NCI-H1417 (cell line): ENCODE measurements at places on chromosomes 11 and 22.

DNA sequence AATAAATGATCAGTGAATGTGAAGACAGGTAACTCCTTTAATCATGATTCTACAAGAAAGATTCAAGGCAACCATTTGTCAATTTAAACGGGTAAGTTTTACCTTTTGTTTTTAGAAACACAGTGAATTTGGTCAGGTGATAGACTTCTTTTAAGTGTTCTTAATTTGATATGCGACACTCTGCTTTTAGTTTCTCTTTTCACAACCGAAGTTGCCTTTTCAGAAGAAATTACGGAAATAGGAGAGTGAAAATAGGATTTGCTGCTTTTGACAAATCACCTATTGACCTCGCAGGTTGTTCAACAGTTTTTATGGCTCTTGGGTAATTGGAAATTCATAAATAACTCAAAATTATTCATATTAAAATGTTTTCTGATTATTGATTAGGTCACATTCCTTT lies 142.1 kb downstream of the CNTN5 start:
- DNase-seq: no peak

- DNase-seq: no peak
Measured at GRCh38 chr11:110777775-110778174, 65.5 kb upstream of the ARHGAP20 start.

- DNase-seq: no peak
Measured at GRCh38 chr22:43953988-43954785, 1.1 kb upstream of the SAMM50 start.

- DNase-seq: no peak
Measured at GRCh38 chr11:132888226-132888625, 644.1 kb downstream of the OPCML start.

DNA sequence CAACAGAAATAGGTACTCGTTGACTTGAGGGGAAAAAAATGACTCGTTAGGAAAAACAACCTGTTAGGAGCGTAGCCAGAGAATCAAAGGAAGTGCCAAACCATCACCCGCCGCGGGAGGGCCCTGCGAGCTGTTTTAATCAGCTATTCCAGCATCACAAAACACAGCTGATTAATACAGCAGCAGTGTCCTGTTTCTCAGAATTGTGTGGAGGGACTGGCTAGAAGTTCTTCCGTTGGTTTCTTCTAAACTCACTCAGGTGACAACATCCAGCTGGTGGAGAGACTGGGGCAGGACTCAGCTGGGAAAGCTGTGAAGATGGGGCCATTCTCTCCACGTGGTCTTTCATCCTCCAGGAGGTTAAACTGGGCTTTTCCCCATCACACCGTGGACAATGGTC lies 28.0 kb downstream of the HSPA8 start:
- no peak for DNase-seq

DNA sequence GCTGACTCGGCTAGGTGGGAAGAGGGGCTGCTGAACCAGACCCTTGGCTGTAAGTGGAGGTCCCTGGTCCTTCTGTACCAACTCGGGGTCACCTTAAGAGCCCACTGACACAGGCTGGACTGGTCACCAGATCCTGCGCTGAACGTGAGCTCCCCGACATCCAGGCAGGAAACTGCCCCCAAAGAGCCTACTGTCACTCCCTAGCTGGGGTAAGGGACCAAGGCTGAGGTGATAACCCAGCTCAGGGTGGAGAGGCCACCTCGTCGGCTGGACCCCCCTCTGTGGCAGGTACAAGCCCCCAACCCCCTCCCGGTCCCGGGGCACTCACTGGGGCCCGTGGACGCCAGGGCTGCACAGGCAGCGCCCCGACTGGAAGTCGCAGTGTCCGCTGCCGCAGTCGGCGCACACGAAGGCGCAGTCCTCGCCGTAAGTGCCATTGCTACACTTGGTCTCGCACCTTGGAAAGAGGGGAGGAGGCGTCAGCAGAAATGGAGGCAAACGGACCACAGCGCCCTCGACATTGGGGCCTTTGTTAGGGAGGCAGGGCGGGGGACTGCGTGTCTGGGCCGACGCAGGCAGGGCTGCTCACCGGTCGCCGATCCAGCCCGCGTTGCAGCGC lies 7.4 kb downstream of the SCARF2 start:
- no peak for DNase-seq

DNA sequence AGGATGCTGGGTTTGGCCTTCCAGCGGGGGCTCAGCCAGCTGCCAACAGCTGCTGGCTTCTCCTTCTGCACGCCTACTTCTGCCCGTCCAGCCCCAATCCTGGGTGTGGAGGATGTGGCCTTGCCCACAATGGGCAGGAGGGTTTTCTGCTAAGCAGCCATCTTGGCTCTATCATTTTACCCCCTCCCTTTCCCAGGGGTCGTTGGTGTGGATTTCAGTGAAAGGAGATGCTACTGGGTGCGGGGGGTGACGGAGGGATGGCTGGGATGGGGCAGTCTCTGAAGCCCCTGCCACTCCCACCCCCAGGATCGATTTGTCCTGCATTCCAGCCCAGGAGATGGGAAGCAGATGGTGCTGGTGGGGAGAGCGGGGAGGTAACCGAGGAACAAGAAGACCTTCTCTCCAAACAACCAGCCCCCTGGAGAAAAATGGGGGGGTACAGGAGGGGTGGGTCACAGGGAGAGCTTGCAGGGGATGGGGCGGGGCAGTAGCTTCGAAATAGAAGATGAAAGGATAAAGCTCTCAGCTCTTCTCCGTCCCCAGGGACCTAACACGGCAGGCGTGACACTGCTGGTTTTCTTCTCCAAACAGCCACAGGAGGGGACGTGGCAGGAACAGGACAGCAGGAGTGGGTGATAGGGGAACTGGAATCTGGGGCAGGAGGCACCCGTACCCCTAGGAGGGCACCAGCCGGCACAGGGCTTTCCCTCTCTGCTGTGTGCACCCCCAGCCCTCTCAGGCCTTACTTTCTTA lies 68.9 kb downstream of the NECTIN1 start:
- no peak for DNase-seq

DNA sequence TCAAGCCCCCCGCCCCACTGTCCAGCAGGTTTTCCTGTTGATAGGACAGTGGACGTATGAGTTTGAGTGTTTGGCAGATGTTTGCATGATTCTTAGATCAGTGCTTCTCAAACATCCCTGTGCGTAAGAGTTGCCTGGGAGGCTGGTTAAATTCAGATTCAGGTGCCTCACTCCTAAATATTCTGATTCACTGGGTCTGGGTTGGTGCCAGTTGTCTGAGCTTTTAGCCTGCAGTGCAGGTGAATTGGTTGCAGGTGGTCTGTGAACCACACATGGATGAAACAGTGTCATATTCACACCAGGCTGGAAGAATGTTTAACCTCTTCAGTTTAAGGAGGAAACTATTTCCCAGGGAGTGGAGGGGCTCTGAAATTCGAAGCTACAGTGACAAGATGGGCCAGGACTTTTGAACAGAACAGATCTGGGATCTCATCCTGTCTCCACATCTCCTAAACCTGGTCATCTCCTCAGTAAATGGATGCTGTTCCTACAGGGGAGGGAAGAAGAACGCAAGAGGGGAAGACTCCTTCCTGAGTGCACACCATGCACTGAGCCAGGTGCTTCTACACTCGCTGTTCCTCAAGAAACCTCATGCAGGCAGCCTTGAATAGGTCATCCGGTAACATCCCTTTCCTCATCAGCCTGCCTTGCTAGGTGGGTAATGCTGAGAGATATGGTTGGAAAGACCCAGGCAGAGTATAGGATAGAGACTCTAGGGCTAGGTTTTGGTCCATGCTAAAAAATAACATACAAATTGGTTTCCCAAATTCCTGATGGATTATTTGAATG lies 47.8 kb downstream of the TEAD1 start:
- no peak for DNase-seq

DNA sequence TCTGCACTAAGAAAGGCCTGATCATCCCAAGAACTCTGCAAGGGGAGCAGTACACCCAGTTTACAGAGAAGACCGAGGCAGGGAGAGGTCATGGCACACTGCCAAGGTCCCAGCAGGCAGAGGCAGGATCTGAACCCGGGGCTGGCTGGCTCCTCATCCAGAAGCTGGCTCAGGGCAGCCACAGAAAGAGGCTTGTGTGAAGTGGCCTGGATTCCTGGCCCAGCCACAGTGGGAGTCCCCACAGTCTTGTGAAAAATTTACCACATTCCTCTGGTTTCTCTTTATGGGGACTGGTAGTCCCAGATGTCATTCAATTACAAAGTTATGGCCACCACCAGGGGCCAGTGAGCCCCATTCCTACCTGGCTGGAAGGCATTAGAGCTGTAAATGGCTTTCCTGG lies 440.5 kb downstream of the MIAT start:
- no peak for DNase-seq

- no peak for DNase-seq
Measured at GRCh38 chr11:32487270-32487669, 51.9 kb upstream of the WT1 start.

- DNase-seq: no peak
Measured at GRCh38 chr11:46296059-46296527, 18.6 kb downstream of the CREB3L1 start.

DNA sequence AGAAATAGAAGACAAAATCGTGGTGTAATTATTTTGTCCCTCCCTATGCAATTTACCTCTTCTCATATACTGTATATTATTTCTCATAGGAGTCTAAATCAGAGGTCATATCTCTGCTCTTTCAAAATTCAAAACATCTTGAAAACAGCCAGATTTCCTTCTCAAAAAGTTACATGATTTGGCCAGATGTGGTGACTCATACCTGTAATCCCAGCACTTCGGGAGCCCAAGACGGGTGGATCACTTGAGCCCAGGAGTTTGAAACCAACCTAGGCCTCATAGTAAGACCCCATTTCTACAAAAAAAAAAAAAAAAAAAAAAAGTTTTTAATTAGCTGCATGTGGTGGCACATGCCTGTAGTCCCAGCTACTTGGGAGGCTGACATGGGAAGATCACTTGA lies 29.0 kb upstream of the DNAJB7 start:
- DNase-seq: no peak

DNA sequence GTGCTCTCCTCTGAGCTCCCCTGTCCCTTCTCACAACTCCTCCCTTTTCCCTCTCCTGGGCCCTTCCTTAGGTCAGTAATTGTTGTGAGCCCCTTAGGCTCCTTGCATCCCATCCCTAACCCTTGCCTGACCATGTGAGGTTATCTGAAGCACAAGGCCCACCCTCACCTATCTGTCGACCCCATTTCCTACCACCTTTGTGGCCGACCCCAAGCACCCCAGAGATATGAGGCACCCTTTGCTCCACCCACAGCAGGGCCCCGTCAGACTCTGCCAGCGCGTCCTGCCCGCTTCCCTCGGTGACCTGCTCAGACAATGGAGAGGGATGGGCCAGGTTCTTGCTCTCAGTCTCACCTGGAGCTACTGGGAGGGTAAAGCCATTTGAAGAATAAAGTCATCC lies 1.3 kb downstream of the GNG3 start:
- DNase-seq: peak; percentile 88

- DNase-seq: no peak
Measured at GRCh38 chr11:58730507-58731089, 1.1 kb downstream of the GLYAT start.

DNA sequence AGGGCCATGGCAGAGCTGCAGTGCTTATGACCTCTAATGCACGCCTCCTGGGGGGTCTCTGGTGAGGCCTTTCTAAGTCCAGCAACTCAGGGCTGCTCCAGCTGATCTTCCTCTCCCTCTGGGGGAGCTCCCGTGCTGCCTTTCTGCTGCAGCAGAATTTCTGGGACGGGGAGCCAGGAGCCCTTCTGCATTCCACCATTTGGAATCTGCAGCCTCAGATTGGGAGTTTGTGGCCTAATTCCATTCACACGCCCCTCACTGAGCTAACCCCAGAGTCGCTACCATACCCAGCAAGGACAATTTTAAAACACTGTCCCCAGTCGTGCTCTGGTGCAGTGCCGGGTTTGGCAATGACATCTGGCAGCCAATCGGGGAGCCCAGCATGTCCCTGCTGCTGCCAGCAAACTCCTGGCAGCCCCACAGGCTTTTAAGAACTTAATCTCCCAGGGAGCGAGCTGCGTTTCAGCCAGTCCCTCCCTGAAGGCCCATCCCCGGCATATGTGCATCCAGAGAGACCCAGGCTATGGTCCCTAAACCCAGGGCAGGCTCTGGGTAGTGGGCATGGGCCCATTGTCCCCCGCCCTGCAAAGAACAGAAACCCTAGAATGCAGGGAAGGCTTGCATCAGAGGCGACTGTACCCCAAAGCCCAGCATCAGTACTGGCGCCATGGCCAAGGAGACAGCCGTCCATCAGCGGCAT lies 4.7 kb downstream of the SHANK2 start:
- no peak for DNase-seq

DNA sequence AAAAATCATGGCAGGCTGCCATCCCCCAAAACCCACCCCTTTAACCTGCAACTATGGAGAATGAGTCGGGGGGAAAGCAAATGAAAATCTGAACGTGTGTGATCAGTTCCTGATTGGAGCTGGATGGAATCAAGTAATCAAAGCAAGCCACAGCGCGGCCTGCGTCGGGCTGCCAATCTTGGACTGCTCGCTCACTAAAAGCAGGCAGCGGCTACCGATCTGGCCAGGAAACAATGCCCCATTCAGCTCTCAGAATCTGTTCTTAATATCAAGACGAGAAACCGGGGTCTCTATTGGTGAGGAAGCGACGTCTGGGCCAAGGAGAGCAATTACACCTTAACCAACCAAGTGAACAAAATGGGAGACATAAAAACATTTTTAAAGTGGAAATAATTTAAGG lies 472.2 kb downstream of the SOX6 start:
- DNase-seq: no peak

DNA sequence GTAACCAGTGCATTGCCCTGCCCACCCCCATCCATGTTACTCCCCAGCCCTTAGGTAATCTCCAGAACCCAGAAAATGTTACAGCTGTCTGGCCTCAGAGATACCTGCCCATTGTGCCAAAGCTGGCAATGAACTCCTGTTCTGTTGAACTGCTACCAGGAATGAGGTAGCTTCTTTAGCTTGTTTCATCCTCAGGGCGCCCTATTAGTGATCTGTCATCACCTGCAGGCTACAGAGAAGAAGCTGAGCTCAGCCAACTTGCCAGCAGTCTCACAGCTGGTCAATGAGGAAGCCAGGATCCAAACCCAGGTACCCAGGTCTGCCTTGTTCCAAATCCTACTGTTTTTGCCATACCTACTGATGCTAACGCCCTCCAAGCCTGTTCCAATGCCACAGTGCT lies 88.7 kb downstream of the GALNT18 start:
- no peak for DNase-seq

DNA sequence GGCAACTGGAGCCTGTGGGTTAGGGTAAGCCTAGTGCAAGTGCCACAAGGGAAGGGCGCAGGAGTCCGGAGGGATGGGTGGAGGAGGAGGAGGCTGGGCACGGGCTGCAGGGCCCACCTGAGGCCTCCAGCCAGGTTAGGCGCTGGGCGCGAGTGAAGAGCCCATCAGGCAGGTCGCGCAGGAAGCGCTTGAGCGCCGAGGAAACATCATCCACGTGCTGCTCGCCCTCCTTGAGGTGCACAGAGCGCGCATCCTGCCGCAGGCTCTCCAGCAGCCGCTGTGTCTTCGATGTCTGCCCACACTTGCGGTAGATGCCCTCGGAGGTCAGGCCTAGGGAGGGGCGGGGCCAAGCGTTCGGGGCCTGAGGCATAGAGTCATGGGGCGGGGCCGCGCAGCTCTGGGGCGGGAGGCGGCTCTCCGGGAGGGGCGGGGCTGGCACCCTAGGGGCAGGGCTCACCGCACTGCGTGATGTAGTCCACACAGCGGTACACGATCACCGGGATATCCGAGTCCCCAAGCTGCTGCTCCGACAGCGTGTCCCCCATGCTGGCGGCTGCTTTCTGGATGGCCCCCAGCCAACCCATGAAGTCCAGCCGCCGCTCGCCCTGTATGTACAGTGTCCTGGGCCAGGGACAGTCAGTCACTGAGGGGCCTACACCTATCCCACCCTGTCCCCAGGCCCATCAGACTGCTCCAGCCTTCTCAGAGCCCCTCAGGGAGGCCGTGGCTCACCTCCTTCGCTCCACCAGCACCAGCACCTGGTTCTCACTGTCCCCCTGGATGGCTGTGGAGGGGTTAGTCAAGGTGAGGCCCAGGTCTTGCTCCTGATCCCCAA lies 22.9 kb upstream of the PDE2A start:
- DNase-seq: no peak
